ENCODE measurements at places on chromosomes 7 and 10.

DNA sequence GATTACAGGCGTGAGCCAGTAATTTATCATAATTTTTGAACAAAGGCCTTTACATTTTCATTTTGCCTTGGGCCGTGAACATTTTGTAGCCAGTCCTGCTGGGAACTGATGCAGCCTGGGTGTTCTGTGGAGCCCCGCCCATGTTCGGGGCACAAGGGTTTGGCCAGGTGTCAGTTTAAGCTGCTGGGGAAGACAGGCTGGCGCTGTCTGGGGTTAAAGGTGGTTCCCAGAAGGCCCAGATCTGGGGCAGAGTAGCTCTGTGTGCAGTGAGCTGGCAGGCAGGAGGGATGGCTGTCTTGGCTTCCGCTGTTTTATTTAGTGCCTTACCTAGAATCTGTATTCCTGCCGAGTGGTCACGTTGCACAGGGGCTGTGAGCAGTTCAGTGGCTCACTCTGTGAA is 50.2 kb downstream of the DOCK1 start:
- DNase-seq = no peak

DNA sequence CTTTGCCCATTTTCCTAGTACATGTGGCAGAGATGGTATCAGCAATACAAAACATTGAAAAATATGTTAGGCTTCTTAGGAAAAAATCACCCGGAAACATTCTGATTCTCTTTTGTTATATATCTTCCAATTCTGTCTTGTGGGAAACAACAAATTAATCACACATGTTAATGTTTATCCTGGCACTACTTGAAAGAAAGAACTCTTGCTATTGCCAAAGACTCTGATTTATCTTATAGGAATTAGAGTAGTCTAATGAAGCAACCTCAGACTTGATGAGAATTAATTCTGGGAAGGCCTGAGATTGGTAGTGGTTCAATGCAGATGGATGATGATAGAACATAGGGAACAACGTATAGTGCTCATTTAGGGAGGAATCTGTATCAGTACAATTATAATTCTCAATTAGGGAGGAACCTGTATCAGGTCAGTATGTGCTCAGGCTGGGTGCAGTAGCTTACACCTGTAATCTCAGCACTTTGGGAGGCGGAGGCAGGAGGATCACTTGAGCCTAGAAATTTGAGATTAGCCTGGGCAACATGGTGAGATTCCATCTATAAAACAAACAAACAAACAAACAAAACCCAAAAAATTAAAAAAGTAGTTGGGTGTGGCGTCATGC is 50.7 kb downstream of the TAS2R16 start:
- DNase-seq = no peak

DNA sequence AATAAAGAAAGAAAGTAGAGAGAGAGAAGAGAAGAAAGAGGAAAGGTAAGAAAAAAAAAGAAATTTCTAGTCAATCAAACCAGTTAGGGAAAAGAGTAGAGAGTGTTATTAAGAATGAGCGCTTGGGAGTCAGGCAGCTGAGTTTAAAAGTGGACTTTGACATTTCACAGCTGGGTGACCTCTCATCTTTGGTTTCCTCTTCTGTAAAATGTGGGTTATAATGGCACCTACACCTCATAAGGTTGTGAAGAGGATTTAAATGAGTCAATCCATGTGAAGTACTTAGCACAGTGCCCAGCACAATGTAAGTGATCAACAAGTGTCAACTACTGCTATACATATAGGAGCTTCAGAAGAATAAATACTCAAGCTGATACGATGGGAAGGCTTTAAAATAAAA is 12.2 kb downstream of the HOXA1 start:
- DNase-seq = no peak

- DNase-seq = no peak
These were observed 11.2 kb upstream of the EPHA1 start for GRCh38 chr7:143419880-143420279.

DNA sequence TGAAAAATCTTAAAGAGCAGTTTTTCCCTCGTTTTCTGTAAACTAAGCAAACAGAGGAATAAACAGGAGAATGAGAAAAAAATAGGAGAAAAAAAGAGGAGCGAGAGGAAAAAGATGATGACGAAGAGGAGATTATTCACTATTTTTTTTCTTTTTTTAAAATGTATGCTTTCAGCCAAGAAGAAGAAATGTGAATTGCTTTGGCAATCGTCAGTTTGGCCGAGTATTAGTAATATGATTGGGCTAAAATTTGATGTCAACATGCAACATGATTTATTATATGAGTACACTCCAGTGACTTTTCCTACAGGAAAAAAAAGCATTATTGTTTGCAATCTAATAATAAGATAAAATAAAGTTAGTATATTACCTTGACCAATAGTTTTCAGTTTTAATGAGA is 26.3 kb downstream of the VWDE start:
- DNase-seq = no peak

GRCh38 chr10:33876584-33877400 is 542.3 kb upstream of the NRP1 start:
- DNase-seq = no peak

DNA sequence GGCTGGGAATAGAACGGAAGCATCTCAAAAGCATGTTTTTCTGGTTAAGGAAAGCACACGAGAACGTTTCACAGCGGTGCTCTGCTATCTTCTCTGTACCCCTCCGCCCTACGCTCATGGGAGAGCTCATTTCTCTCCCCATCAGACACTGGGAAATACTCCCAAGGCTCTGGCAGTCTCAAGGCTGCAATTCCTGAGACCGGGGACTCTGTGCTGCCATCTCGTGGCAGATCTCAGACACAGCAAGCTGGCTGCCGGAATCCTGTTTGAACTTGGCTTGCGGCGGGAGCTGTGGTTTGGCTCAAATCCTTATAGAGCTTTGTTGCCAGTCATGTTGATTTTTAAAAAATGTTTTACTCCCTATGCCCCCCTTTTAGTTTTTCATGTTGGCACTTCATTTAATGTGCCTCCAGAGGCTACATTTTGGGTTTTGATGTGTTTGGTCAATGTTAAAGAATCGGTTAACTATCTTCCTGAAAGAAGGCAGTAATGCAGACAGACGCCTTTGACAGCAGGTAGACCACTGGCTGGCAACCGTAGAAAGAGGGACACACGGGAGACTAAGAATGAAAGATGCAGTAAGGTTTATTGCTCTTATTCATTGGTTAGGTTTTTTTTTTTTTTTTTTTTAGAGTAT is 27.6 kb downstream of the BMPER start:
- DNase-seq = peak; percentile 25

- DNase-seq = no peak
These were observed 3.1 kb upstream of the ANTXRL start for GRCh38 chr10:46283580-46284285.

GRCh38 chr10:104146882-104147281 is 24.9 kb downstream of the SFR1 start:
- DNase-seq = no peak

DNA sequence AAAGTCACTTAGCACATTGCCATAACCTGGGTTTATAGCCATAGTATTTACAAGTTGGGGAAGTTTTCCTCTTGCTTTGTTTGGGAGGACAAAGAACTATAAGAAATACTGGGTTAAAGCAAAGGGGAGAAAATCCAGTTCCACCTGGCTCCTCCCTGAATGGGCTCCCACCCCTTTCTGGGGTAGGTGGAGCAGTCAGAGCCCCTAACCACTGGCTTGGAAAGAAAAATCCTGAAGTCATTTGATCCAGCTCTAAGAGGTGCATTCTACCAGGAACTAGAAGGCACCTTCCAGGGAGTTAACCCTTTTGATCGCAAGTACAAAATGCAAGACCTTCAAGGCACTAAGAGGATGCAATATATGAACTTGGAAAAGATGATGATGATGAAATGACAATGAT is 31.3 kb upstream of the TCF7L2 start:
- no peak for DNase-seq

DNA sequence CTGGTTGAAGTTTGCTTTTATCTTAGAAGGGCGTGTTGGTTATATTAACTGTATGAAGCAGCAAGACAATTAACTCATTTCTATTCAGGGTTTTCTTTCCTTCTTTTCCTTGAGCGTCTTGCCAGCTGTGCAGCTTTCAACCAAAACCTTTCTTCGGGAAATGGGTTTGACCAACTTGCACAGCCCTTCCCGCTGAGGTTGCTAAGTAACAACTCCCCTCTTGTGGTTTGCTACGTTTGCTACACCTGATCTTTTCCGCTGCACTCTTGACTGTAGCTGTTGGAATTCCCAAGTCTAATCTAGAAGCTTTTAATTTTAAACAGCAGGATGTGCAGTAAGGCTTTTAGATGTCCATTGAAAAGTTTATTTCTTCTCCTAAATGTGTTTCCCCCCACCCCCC is 116.9 kb downstream of the CDCA7L start:
- DNase-seq = no peak

DNA sequence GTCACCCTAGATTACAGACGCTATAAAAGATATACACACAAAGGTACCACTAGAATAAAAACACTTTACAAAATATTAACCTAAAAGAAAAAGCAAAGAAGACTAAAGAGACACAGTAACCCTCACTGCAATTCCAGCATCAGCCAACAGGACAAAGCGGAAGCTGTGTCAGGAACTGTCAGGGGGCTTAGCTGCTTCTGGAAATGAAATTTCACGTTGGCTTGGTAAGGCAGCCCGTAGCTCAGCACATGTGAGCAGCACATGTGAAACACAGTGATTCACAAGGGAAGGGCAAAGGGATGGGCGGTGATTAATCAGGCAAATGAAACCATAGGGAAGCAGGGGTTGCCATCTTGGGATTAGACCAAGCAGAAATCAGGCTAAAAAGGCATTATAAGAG is 195.4 kb downstream of the MGMT start:
- no peak for DNase-seq

DNA sequence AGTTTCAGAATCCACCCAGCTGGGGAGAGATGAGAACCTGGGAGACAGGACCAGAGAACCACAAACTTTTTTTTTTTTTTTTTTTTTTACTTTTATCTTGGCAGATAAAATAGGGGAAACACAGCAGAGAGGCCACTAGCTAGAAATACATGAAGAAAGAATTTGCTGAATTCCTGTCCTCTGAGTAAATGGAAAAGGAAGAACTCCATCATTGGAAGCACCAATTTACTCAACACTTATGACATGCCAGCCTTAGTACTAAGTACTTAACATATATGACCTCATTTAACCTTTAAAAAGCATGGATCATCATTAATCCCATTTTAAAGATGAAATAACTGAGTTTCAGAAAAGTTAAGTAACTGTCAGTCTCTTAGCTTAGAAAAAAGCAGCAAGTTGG is 343.0 kb upstream of the NPSR1 start:
- no peak for DNase-seq

- no peak for DNase-seq
These were observed 763.7 kb upstream of the POM121L12 start for GRCh38 chr7:52271703-52272102.

- no peak for DNase-seq
These were observed 654.1 kb upstream of the ZWINT start for GRCh38 chr10:57015187-57015586.

- DNase-seq = no peak
These were observed 163.1 kb downstream of the ZNF438 start for GRCh38 chr10:30868611-30869010.

DNA sequence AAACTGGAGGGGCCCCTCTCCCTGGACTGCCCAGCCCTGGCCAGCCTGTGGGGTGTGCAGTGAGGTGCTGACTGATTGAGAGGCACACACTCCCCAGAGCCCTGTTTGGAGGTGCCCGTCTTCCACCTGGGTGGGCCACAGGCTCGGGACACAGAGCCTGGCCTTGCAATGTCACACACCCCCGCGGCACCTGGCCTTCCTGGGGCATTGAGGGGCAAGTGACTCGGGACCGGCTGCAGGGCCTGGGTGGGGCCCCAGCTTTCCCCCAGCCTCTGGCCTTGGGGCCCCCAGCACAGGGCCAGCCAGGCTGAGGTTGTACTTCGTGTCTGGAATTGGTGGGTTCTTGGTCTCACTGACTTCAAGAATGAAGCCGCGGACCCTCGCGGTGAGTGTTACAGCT is 13.9 kb upstream of the NKX6-2 start:
- DNase-seq = no peak

GRCh38 chr10:8116926-8117493 is 62.5 kb downstream of the GATA3 start:
- DNase-seq = no peak

DNA sequence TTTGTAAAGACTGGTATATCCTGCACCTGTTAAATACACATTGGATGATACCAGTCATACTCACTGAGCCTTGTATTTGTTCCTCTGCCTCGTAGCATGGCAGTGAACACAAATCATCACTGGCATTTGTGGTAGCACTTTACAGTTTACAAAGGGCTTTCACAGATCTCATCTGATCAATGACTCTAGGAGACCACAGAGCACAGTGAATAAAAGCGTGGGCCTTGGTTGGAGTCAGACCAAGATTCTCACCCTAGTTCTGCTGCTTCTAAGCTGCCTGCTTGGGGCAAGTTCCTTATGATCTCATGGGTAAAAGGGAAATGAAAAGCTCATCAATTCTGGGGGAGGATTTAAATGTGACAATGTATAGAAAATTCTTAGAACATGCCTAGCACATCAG is 129.9 kb upstream of the AGK start:
- no peak for DNase-seq

- DNase-seq = no peak
These were observed 118.2 kb upstream of the PPIF start for GRCh38 chr10:79229071-79229541.

GRCh38 chr7:33939121-33939520 is 33.8 kb downstream of the BMPER start:
- no peak for DNase-seq

GRCh38 chr7:128357217-128357613 is 4.3 kb downstream of the PRRT4 start:
- no peak for DNase-seq

DNA sequence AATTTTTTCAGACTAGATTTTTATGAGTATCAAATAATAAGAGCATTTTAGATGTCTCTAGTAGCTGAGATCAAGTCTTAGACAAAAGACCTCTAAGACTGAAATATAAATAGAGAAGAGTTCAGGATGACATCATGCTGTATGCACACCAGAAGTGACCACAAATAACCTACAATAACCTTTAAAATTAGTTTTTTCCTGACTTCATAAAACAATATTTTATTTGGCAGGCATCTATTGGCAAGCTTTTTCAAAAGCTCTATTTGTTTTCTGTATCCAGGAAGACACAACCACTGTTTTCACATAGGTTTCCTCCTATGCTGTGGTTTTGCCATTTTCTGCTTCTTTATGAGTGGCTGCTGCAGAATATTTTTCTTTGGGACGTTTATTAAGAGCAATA is 359.1 kb downstream of the CRPPA start:
- DNase-seq = no peak

- DNase-seq = no peak
These were observed 46.9 kb upstream of the STK17A start for GRCh38 chr7:43535810-43536585.

- no peak for DNase-seq
These were observed 170.9 kb downstream of the PARD3 start for GRCh38 chr10:34644224-34644623.

All from stimulated activated CD8-positive, alpha-beta memory T cell treated with anti-CD3 and anti-CD28 coated beads, Interleukin-4, amount 100 ng/mL, for 1 hour (primary cell).